ENCODE measurements at places on chromosomes 13 and 19.

- DNase-seq: no peak
Observed at GRCh38 chr19:11159598-11160439, 4.2 kb upstream of the SPC24 start.

GRCh38 chr19:46886546-46887239 is 25.9 kb downstream of the ARHGAP35 start:
- peak; percentile 47 for DNase-seq

GRCh38 chr19:29873024-29873800 is 61.4 kb downstream of the CCNE1 start:
- peak; percentile 23 for DNase-seq

- no peak for DNase-seq
Observed at GRCh38 chr13:50919277-50919676, 9.7 kb downstream of the RNASEH2B start.

GRCh38 chr19:55319785-55320184 is 5.4 kb downstream of the TMEM150B start:
- DNase-seq: peak; percentile 37

Data from fibroblast of skin of abdomen (primary cell).